NCI-H82 (cell line): ENCODE measurements at places on chromosomes 6 and 20.
A peak's percentile ranks its signal among the peaks of the same experiment; 100 is the strongest.

DNA sequence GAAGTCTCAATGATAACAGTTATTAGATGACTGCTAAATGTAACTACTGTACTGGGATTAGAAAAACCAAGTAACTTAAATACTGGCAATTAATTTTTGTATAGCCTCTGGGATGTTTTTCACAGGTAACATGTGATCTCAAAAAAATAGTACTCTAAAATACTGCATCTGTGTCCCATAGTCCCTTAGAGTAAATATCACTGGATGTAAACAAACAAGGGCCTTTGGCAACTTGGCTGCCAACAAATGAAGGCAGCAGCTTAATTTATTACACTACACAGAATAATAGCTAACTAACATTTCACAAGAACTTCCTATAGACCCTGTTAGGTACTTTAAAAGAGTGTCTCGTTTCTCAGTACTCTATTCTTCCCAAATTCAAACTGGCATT lies 14.0 kb downstream of the ARHGAP18 start:
- DNase-seq: no peak

- DNase-seq: no peak
These were observed 41.8 kb upstream of the BMP6 start for GRCh38 chr6:7684076-7684475.

GRCh38 chr6:81130969-81131368 lies 621.5 kb downstream of the TENT5A start:
- no peak for DNase-seq

DNA sequence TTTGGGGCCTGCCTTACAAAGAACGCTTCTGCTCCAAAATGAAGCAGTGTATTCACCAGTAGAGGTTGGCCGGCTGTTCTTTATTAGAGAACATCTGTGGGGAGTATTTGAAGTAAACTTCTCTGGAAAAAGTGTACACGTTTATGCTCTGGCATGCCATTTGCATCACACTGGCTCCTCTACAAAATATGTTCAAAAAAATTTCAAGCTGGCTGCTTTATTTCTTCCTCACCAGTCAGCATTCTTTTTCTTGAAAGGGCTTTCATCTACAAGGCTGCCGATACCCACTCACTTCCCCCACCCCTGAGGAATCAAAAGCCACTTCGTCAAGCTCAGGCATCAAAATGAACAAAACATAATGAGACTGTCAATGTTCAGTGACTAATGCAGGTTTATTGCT lies 294.1 kb downstream of the TFAP2B start:
- no peak for DNase-seq

GRCh38 chr6:126204598-126204997 lies 135.3 kb upstream of the CENPW start:
- DNase-seq: no peak

DNA sequence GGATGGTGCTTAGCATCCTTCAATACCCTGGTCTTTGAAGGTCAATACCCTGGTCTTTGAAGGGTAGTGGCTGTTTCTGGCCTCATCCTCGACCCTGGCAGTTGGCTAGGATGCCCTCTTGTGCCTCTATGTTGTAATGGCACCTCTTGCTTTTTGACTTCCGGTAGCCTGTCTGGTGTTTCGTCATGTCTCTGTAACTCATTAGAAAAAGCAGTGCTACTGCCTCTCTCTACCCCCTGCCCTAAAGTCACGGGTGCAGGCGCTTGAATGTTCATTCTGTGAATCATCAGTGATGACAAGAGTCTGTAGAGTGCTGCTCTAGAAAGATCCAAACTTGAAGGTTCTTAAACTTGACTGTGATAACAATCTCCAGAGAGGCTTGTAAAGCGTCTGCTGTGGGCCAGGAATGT lies 28.3 kb downstream of the RSPO4 start:
- DNase-seq: peak; percentile 44

DNA sequence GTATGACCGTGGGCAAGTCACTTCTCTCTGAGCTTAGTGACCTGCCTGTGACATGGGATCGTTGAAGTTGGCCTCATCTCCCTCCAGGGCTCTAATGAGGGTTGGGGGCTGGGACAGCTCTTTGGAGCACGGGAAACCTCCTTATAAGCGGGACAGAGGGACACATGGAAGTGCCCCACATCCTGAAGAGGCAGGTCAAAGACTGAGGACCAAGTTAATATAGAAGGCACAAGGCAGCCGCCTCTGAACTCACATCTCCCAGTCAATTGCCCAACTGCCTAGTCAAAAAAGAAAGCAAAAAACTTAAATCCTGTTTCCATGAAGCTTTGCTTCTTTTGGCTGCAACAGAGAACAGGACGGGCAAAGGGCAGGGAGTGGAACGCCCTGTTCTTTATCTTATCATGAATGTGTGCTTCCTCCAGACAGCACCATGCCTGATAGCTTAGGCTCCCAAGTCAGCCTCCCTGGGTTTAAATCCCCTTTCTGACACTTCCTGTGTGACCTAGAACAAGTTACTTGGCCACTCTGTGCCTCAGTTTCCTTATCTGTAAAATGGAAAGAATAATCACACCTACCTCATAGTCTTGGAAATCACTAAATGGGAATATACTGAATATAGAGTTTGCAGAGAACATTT lies 27.1 kb downstream of the LBP start:
- DNase-seq: no peak

DNA sequence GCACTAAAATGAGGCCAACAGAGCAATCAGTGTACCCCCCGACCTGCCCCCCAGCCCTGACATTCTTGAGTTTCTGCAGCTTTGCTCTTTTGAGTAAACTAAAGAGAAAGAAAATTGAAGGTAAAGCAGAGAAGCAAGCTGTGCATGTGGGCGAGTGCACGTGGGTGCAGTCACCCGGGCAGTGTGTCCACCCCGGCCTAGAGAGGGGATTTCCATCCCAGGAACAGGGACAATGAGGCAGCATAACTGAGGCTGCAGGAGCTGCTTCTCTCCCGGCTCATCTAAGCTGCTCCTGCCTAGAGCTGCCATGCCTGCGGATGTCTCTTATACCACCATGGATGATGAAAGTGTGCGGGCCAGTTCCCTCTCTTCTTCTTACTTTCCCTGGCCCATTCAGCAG lies 16.8 kb downstream of the CASS4 start:
- DNase-seq: no peak

DNA sequence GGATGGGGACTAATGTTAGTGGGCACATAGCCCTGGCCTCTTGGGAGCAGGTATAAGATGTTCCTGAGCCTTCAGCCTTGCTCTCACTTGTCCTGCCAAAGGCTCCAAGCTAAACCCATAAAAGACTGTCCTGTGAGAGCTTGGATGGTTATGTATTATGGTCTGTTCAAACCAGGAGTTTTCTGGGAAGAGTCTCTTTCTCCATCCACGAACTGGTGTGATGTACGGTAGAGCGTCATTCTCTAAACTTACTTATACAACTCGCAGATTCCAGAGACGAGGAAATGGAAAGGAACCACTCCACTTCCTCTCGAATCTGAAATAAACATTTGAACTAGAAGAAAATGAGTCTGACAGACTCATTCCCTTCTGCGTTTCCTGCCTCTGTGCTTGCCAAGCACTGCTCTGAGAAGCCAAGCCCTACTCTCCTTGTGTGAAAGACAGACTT lies 5.3 kb downstream of the SOBP start:
- no peak for DNase-seq

- no peak for DNase-seq
These were observed 127.6 kb downstream of the MAP3K7 start for GRCh38 chr6:90459225-90459758.

DNA sequence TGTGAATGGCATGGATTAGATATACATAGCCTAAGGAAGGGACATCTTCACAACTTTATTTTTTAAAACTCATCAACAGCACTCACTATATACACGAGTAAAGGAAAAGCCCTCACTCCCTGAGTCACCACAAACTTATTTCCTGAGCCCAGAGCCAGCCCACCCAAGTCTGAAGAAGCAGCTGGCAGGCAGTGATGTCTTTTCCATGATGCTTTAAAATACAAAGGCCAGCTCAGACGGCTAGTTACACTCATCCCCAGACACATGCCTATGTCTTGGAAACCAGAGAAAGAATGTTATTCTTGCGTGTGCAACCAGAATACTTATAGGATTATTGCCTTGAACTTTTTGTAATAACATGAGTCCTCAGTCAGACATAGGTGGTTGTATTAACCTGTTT lies 114.4 kb downstream of the ADGRG6 start:
- no peak for DNase-seq

DNA sequence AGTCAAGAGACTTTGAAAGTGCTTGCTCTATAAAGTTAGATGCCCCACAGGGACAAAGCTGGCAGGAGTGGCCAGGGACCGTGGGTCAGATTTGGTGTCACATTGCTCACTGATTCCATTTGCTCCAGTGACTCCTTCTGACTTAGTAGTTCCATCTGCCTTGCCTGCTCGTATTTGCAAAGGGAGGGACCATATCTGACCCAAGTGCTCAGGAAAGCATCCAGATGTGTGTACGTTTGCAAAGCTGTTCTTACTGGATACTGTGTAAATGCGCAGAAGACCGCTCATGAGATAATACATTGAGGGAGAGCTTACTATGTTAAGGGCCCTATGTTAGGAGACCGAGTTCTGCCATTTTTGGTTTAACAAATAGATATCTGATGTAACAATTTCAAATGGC lies 21.2 kb upstream of the CCN6 start:
- no peak for DNase-seq

- no peak for DNase-seq
These were observed 4.8 kb downstream of the ASXL1 start for GRCh38 chr20:32362901-32363364.

DNA sequence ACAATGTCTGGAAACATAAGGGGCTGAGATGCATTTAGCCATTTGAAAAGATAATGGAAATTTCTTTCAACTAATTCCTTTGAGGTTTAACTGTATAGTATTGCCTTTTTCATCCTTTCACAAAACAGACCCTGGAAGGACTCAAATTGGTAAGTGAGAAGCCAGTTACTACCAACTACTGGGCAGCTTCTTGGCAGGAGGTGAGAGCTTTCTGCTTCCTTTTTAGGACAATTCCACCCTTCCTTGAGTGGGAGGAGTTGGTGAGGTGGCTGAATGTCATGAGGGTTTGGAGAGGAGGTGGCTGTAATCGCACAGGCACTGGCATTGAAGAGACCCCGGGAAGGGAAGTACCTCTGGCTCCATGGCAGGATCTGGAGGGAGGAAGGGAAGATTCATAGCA lies 341.1 kb downstream of the NRN1 start:
- no peak for DNase-seq

GRCh38 chr6:130838951-130839350 lies 11.7 kb downstream of the SMLR1 start:
- no peak for DNase-seq

- DNase-seq: no peak
These were observed 28.1 kb upstream of the RALGAPA2 start for GRCh38 chr20:20740541-20740940.

DNA sequence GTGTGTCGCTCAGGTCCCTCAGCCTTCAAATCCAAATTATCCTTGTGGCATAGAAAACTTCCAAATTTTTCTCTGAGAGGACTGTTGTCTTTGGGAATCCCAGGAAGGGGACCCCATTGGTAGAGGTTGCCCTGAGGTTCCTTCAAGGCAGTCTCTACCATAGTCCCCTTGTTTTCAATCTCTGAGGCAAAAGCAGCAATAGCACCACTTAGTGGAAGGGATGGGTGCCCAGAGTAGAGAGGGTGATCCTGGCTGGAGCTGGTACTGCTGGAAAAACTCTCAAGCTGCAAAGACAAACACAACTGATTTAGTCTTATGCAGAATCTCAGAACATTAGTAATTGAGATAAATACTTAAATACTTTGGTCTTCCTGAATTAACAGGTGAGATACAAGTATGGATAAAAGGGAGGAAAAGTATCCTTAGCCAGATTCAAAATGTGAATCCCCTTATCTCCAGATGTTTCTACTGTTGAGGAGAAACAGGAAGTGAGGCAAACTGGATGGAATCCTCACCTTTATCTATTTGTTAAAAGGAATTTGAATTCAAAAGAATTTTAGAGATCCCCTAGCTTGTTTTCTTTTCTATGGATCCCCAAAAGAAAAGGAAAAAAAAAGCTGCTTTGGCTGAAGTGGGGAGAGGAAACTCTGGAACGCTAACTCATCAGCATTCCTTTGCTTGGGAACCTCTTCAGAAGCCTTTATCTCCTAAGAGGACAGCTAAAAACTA lies 13.4 kb downstream of the ZNF318 start:
- DNase-seq: peak; percentile 14

- peak; percentile 19 for DNase-seq
These were observed 28.2 kb downstream of the CBFA2T2 start for GRCh38 chr20:33518071-33518470.

DNA sequence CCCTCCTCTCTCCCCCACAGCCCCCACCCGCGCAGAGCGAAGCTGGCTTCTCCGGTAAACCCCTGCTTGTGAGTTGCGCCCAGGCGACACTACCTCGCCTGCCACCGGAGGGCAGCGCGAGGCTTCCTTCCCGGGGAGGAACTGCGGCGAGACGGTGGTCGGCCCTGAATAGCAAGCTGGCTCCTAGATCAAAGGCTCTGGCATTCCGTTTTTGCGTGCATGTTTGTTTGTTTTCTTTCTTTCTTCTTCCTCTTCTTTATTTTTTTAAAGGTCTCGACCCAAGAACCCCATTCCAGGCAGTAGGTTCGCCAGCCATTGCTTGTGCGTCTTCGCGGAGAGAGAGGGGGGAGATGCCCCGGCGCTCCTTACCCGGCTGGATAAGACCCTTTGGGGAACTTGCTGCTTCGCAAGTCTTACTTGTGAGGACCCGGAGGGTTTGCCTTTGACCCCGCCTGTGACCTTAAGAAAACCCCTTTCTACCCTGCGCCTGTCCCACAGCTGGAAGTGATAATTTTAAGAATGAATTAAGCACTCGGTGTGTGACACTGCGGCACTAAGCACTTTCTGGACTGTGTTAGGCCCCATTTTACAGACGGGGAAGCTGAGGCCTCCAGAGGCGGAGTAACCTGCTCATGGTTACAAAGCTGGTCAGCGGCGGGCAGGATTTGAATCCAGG lies 92.7 kb upstream of the SIRPA start:
- DNase-seq: peak; percentile 48

- peak; percentile 61 for DNase-seq
These were observed 1.3 kb upstream of the PTK6 start for GRCh38 chr20:63538204-63539091.

DNA sequence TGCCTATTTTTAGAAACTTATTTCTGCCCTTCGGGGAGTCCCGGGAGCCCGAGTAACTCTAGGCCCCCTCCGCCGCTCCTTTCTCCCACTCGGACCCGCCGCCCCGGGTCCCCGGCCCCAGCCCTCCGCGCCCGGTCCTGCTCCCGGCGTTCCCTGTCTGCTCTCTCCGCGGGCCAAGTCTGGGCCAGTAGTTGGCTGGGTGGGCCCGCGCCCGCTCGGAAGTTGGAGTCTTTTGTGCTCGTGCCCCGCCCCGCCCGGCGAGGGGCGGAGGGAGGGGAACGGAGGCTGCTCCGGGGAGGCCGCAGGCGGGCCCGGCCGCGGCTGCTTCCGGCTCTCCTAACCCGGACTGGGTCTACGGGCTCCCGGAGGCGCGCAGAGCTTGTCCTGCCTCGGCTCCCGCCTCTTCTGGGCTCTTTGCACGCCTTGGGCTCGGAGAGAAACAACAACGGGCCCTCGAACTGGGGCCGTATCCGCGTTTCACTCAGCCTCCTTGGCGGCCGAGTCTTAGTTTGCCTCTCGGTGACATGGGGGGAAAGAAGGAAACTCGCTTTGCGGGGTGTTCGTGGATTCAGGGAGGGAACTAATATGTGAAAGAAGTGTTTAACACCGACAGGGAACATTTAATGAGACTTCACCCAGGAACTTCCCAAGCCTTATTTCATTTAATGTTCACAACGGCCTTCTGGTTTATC lies 657 bp downstream of the RALY start:
- peak; percentile 85 for DNase-seq

- DNase-seq: peak; percentile 46
These were observed 17.4 kb downstream of the TM9SF4 start for GRCh38 chr20:32126919-32127318.
